ENCODE measurements at places on chromosomes 5 and 9.

- no peak for DNase-seq
Measured at GRCh38 chr5:54148067-54148845, 162.1 kb downstream of the ARL15 start.

- no peak for DNase-seq
Measured at GRCh38 chr5:14316471-14316870, 173.3 kb downstream of the TRIO start.

DNA sequence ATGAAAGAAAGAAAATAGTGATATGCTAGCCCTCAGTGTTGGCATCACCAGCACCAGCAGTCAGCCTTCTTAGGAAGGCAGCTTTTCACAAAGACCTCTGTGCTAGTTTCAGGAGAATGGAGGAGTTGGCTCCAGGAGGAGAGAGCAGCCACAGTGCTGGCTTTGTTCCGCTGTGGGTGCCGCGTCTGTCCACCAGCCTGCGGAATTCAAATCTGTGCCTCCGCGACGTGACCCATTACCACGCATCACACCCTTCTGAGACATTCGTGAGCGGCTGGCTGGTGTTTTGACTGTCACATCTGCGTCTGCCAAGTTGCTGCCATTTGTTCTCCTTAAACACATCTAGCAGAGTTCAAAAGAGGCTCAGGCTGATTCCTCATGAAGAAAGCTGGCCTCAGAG is 34.4 kb downstream of the SNX18 start:
- DNase-seq, result no peak

DNA sequence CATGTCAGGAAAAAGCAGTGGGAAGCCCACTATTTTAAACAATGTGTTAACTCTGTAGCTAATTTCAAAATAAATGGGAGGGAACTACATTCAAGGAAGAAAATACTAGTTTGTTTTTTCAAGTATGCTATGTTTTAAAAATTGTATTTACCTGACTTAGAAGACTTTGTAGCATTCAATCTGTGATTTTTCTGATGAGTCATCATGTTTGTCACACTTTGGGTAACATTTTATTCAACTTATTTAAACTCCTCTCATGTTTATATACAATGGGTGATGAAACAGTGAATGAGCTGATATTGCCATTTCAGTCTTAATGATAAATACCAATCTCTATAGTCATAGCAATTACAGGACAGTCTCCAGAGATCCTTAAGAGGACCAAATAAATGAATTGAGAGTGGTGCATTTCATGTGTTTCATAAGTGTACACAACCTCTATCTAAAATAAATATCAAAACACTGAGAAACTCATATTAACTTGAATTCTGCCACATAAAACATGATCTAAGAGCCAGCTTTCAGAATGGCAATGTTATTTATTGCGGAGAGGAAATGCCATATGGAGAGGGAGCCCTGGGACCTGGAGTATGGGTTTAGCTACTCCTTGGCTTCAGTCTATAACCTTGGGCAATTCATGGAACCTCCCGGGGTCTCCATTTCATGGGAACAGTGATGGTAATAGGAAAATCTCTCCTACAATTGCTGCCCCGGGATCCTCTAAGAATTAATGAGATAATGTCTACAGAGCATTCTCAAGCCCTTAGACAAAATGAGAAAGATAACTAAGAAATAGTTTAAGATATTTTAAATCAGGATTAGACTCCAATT is 913.9 kb downstream of the TLE4 start:
- DNase-seq, result no peak

DNA sequence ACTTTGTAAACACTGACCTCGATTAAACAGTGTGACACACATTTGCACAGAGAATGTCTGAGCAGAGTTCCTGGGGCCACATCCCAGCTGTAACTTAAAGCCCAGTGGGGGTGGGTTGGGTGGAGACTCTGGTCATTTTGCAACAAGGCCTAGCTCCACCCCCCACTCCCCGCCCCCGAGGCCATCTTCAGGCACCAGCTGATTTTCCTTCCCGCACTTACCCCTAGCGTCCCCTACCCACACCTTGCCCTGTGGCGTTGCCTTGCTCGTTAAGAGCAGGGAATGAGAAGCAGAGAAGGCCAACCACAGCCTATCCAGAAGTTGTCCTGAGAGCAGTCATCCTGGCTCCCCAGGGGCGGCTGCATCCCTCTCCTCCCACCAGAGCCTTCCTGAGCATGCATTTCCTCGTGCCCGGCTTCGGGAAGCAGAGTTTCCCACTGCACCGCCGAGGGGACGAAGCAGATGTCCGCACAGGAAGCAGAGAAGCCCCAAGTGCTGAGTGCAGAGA is 101.7 kb upstream of the SARDH start:
- no peak for DNase-seq

GRCh38 chr9:76756268-76756640 is 8.0 kb upstream of the PCA3 start:
- DNase-seq, result peak; percentile 42

DNA sequence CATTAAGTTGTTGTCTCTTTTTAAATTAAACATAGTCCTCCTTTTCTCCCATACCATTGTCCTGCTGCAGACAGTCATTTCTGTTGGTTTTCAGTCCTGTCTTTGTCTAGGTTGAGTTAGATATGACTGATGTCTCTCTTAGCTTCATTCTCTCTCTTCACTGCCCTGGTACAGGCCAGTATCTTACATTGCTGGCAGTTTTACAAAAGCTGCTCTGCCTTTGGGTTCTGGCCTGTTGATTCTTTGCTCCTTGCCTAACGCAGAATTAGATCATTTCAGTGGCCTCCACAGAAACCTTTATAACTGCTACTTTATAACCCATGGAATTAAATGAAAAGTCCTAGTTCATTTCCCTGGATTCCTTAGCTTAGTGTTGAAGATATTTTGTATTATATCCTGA is 33.7 kb downstream of the GPR21 start:
- DNase-seq, result no peak

DNA sequence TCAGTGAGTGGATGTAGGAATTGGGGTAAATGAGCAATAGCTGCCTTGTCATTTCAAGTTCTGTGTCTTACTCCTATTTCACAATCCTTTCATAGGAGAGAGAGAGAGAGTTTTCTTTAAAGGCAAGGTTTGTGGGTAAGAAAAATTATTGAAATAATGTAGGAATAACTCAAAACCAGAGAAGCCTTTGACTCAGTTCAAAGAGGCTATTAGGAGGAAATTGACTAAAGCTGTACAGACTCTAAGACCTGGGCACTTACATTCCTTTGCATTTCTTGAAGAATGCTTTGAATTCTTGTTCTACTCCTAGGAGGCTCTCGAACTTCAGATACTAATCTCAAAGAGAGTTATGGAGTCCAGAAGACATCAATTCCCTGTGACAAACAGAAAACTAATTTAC is 257.1 kb downstream of the FBXL7 start:
- DNase-seq, result no peak

GRCh38 chr5:137101544-137101943 is 397.6 kb downstream of the SPOCK1 start:
- DNase-seq, result no peak

DNA sequence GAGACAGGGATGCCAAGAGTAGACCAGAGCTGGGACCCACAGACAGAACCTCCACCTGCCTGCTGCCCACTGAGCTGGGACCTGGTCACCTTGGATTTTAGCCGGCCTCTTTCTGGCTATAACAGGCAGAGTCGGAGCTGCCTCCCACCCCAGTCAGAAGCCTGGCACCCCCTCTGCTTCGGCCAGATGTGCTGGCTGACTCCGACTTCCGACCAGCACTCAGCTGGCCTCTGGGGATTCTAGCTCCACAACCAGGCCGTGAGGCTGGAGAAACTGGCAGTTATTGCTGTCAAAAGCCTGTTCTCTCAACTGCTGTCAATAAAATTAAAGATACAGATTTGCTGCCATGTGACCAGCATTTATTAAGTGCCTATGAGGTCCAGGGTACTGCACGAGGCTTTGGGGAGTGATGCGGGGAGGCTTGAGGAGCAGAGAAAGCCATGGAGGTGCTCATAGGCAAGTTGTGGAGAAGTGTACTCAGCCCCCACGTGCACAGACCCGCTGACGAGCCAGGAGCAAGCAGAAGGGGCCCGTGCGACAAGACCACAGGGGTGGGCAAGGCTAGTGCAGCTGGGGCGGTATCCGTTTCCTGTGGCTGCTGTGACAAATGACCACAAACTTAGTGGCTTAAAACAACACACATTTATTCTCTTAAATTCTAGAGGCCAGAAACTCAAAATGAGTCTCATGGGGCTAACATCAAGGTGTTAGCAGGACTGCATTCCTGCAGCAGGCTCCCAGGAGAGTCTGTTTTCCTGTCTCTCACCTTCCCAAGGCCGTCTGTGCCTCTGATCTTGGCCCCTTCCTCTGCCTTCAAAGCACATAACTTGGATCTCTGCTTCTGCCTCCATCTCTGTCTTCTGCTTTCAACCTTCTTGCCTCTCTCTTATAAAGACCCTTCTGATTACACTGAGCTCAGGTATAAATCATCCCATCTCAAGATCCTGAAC is 13.1 kb downstream of the GFI1B start:
- DNase-seq, result no peak

- DNase-seq, result no peak
Measured at GRCh38 chr9:12065050-12065449, 628.1 kb upstream of the TYRP1 start.

- no peak for DNase-seq
Measured at GRCh38 chr5:171275841-171276544, 33.1 kb upstream of the TLX3 start.

DNA sequence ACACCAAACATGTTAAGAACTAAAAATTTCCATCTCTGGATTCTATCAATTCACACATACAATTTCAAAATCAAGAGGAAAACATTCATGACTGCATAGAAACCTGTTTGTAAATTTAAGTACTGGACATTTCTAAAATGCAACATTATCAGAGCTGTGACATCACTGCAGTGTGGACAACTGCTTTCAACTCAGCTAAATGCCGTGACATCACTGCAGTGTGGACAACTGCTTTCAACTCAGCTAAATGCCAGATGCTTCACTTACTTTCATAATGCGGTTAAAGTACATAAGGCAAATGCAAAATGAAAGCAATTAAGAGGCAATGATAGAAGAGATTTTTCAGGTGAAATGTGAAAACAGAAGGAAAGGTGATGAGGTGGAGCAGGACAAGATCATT is 161.5 kb downstream of the ARL15 start:
- DNase-seq, result no peak

DNA sequence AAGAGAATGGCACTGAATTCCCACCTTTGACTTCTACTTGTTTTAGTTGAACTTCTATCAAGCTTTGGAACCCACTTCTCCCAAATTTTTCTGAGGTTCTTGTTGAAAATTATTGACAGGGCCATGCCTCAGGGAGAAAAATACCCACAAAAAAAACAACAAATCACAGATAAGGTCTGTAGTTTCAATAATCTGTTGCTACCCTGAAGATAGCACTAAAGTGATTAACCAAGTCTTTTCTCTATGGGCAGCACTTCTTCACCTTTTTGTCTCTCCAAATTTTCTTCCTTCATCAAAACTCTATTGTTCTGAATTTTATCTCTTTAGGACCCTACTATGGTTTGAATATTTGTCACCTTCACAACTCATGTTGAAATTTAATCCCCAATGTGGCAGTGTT is 154.3 kb upstream of the FGF10 start:
- DNase-seq, result no peak

GRCh38 chr5:36397901-36398536 is 96.3 kb upstream of the RANBP3L start:
- no peak for DNase-seq

DNA sequence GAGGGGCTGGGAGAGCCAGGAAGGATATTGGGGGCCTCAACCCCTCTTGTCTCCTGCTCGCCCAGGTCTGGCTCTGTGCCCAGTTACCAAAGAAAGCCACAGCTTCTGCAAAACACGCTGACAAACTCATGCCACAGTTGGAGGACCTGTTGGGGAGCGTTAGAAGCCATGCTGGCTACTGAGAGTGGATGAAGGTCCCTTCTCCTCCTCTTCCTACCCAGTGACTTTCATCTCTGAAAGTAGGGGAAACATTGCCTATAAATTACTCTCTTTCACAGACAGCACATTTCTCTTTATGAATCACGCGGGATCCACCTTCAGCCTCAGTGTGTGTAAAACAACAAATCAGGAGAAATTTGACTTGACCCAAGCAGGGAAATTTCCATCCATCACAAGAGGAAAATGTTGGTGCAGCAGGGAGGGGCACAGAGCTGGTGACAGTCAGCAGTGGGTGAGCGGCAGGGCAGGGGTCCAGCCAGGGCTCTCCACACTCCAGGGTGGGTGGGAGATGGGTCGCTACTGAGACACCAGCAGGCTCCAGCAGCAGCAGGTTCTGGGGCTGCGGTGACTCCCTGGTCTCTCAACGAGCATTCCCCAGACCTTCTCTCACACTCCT is 181.9 kb downstream of the FGF18 start:
- no peak for DNase-seq

DNA sequence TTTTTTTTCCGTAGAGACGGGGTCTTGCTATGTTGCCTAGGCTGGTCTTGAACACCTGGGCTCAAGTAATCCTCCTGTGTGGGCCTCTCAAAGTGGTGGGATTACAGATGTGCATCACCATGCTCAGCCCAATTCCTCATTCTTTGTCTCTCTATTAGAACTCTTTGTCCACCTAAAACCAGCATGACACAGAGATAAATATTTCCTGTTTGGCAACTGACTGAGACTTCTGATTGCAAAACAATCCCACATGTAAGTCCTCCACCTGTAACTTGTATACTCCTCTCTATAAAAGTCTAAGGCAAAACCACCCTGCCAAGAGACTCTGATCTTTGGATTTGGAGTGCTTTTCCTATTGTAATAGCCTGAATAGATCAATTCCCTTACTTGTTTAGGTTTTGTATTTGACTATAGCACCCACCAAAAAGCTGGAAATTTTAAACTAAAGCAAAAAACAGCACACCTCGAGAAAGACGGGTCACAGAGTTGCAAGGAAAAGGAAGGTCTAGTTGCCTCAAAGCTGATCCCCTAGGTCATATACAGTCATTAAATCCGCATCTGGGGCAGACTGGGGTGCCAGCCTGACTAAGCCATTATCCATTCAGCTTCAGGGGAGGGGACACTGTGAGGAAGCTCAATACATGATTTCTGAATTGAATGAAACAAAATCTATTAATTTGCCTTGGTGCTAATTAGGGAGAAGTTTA is 13.5 kb upstream of the KIF27 start:
- DNase-seq, result peak; percentile 26

- no peak for DNase-seq
Measured at GRCh38 chr9:17839776-17840175, 260.9 kb downstream of the SH3GL2 start.

DNA sequence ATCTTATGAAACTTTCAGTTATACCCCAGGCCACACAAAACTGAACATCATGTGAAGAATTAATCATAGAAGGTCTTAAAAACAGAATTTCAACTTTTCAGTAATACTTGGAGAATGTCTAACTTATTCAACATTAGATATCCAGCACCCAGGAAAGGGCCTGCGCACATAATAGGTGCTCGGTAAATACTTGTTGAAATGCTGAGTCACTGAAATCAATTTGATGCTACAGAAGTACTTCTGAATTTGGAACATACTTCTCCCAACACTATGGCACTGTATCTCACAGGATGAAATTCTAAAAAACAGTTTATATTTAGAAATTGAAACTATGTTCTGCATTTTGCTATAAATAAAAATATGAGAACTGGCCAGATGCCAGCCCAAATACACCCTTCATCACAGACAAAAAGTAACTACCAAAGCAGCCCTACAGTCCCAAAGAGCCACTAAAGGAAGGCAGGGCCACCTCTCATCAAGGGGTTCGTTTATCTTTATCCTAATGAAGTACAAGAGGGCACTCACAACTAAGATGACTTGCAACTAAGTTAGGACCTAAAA is 26.5 kb downstream of the MRPS27 start:
- no peak for DNase-seq

All from A549 (cell line).